DMS53 (cell line): ENCODE measurements at places on chromosomes 5 and 9.
A peak's percentile ranks its signal among the peaks of the same experiment; 100 is the strongest.

DNA sequence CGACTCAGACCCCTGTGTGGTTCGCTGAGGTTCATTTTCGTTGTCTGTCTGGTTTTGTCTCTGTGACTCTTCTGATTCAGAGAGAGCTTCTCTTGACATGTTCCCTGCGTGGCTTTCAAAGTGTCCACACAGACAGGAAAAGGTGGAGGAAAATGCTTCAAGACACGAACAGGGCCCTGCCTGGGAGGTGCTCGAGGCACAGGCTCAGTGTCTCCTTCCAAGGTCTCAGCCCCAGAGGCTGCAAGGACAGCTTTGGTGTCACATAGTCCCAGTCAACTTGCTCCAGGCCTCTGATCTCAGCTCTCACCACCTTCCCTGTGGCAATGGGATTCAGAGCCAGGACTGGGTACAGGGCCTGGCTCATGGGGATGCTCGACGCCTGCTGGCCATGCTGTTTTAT is 51.6 kb upstream of the SARDH start:
- no peak for DNase-seq

DNA sequence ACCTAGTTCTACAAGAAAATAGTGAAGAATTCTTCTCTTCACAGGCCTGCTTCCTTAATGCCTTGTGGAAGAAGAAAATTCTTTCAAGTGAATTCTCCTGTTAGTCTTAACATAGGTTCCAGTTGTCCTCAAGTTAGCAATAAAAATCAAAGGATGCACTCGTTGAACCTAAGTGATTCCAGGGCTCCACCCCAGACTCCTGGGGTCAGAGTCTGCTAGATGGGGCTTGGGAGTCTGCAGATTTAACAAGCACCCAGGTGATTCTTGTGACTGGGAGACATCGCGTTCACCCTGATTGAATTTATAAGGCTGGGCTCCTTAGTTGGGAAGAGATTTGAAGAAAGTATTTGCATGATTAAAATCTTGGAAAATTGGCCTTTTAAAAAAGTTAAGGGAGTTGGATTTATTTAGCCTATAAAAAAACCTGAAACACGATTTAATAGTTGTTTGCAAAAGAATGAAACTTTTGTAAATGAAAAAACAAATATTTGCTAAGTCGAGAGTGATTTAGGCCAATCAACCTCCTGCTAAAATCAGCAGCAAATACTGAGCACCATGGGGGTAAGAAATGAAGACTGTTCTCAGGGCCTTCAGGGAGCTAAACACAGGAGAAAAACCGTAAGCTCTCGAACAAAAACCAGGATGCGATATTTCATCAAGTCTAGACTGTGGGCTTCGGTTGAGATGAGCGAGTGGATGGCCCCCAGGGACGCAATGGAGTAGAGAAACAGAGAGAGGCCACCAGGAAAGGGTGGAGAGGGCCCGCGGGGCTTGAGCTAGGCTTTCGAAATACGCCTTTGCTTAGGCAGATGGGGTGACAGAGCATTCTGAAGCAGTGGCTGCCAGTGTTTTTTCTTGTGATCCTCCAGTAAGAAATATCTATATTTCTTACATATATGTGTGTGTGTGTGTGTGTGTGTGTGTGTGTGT is 86.9 kb upstream of the TTC23L start:
- no peak for DNase-seq

DNA sequence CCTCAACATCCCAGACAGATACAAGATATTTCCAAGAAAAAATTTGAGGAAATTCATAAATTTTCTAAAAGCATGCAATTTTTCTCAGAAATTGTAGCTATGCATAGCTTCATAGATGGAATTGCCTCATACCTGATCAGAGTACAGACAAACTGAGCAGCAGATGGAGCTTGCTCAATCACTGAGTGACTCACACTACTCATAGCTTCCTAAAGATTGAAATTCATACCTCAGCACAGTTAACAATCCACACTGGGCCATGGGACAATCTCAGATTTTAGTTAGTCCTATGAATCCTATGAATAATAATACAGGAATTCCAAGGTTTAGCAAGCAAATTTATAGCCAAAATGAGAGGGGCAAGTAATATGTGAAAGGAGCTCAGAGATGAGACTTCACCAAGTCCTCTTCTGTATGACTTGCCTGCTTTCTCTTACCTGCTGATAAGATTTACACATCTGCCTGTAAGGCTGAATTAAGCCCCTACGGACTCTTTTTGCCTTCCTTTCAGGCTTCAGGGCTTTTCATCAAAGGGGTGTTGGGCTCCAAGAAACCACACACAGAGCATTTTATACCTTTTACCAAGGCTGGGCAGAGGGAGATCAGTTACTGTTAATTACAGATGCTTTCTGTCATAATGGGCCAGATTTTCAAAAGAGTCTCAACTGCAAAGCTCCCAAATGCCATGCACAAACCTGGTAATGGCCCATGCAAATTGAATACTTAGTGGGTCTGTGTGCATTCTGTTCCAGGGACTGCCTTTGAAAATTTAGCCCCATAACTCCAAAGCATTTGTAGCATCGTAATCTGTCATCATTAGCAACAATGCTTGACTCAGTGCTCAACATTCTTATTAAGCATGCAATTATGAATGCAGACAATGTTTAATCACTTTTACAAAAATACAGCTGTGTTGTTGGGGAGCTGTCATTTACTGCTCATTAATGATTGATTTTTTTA is 439.3 kb downstream of the DTWD2 start:
- peak; percentile 48 for DNase-seq

GRCh38 chr5:180155365-180155926 is 53.6 kb downstream of the RASGEF1C start:
- DNase-seq = no peak

DNA sequence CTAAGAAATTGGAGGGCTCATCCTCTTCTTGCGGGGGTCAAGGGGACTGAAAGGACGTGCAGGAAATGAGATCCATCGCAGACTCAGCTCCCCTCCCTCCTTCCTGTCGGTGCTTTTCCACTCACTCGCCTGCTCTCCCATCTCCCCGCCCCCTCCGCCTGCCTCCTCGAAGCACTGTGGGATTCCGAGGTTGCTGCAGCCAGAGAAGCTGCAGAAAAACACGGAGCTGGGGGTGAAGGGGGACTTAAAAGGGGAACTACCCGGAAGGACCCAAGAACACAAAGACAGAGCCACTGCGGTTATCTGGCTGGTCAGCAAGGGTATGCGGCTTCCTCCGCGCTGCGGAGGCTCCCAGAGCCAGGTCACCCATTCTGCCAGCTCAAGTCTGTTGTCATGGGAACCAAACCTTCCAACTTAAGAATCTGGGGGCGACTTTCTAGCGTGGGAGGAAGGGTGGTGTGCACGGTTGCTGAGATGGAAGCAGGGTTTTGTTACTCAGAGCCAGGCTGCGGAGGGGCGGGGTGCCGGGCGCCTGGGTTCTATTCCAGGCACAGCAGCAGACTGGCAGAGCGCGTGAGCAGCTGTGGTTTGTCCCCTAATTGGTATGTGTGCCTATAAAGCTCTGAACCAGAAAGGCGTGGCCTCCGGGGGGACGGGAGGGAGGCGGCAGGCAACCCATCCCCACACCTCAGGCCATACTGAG is 24.9 kb downstream of the PCDHGC5 start:
- DNase-seq = no peak

DNA sequence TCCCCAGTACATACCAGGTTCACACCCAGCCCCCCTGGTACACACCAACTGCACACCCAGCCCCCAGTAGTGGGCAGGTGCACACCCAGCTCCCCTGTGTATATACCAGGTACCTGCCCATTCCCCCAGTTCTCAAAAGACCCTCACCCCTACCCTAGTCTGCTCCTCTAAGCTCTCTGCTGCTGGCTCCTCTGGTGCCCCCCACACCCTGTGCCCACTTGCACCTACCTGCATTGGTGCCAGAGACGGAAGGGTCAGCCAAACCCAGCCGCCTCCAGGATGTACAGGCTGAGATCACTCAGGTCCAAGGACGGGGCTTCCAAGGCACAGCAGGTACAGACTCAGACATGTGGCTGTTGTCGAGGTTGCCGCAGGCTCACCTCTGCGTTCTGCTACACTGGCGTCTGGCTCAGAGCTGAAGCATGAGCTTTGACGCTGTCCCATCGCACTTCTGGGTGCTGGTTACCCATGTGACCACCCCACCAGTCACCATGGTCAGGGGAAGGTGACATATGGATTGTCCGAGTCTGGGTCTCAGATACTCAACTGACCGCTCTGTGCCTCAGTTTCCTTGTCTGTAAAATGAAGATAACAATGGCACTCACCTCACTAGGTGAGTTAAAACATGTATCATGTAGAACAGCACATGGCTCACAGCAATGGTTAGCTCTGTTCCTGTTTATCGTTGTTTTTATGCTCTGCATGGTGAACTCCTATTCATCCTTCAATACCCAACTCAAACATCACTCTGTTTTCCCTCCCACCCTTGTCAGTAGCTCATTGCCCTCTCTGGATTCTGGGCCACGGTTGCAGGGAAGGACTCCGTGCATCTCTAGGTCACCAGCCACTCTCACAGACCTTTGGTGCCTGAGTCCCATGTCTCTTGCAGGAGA is 45.3 kb upstream of the SUSD3 start:
- DNase-seq = no peak

- DNase-seq = no peak
Observed at GRCh38 chr5:82287625-82288024, 9.5 kb upstream of the RPS23 start.

- no peak for DNase-seq
Observed at GRCh38 chr5:83255268-83255667, 177.9 kb downstream of the XRCC4 start.

GRCh38 chr5:76363352-76364225 is 39.5 kb upstream of the IQGAP2 start:
- DNase-seq = no peak
